Large intestine (tissue), 12 donors: ENCODE measurements at places on chromosomes 13 and 19.
A peak's percentile ranks its signal among the peaks of the same experiment; 100 is the strongest.

- DNase-seq = no peak
Measured at GRCh38 chr19:31883296-31883990, 462.0 kb upstream of the ZNF507 start.

- no peak for DNase-seq
Measured at GRCh38 chr13:66559093-66559492, 671.0 kb downstream of the PCDH9 start.

- DNase-seq = no peak
Measured at GRCh38 chr13:22839603-22840530, 340.9 kb upstream of the SGCG start.

DNA sequence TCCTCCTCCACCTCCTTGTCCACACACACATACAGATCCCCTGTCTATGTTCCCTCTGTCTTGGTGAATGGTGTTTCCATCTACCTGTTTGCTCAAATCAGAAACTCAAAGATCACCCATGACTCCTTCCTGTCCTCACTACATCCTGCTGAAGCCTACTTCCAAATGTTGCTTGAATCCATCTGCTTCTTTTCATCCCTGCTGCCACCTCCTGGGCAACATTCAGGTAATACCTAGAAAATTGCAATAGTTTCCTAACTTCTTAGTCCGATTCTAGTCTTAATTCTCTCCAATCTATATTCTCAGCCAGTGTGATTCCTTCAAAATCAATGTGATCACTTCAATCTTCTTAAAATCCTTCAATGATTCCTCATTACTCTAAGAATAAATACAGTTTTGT, 155.5 kb upstream of the STARD13 start:
- DNase-seq = peak; percentile 52

GRCh38 chr13:22148187-22148586, 477.3 kb downstream of the FGF9 start:
- DNase-seq = no peak
